Camera-type eye (tissue), 1 donor: ENCODE measurements at places on chromosomes 1 and 21. TPM values are rescaled to one million over a fixed set of nuclear protein-coding genes. Genes with fewer than 3 reads are reported as not detected.

Gene FAM72B
- total RNA-seq = 3.7 TPM

Gene GJB3
- total RNA-seq = 1.6 TPM

Gene AK5
- total RNA-seq = 11.2 TPM

Gene FCRL5
- not detected for total RNA-seq

Gene ITLN1
- not detected for total RNA-seq

Gene NOTCH2
- 163 TPM for total RNA-seq
